Sigmoid colon (tissue), 7 donors: ENCODE measurements at places on chromosomes 11 and 22. TPM values are rescaled to one million over a fixed set of nuclear protein-coding genes. Genes with fewer than 3 reads are reported as not detected.

GRCh38 chr11:23961503-23962338, 535.1 kb upstream of the LUZP2 start:
- DNase-seq: no peak
- no peaks in the 10 kb centered on the region for H3K27me3 ChIP-seq
- H3K36me3 ChIP-seq: no peaks in the 10 kb centered on the region
- H3K4me1 ChIP-seq: no peaks in the 10 kb centered on the region

The TMEM86A gene
- polyA plus RNA-seq: 3.0 TPM

The ANKK1 gene
- polyA plus RNA-seq: not detected

The MISFA gene
- 0.44 TPM for polyA plus RNA-seq

DNA sequence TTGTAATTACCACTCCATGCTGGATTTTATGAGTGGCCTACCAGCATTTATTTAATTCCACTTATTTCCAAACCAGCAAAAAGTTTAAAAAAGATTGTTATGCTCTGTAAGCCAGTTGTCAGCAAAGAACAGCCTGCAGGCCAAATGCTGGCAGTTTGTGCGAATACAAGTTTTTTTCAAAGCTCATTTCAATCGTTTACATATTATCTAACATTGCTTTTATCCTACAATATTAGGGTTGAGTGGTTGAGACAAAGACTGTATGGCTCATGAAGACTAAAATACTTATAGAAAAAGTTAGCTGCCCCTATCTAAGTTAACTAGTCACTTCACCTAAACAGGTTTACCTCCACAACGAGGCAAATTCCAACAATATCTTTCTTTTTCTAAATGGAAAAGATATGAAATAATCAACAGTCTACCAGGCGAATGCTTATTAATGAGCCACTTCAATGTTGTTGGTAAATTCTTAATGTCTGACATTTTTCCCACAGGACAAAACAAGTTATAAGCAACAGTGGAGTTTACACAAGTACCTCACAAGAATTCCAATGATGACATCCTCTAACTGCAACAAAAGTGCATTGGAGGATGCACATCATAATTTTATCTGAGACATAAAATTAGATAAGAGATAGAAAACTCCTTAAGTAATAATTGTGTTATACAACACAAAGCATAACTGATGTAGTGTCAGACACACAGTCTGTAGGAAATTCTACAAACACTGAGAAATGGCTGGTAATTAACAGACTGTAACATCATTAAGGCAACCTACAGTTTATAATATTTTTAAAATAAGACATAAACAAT, 35.8 kb upstream of the POU2AF2 start:
- no peak overlapping the region for H3K4me3 ChIP-seq
- no peaks in the 10 kb centered on the region for H3K36me3 ChIP-seq
- H3K27me3 ChIP-seq: no peaks in the 10 kb centered on the region
- H3K4me1 ChIP-seq: no peaks in the 10 kb centered on the region
- H3K27ac ChIP-seq: no peak overlapping the region

DNA sequence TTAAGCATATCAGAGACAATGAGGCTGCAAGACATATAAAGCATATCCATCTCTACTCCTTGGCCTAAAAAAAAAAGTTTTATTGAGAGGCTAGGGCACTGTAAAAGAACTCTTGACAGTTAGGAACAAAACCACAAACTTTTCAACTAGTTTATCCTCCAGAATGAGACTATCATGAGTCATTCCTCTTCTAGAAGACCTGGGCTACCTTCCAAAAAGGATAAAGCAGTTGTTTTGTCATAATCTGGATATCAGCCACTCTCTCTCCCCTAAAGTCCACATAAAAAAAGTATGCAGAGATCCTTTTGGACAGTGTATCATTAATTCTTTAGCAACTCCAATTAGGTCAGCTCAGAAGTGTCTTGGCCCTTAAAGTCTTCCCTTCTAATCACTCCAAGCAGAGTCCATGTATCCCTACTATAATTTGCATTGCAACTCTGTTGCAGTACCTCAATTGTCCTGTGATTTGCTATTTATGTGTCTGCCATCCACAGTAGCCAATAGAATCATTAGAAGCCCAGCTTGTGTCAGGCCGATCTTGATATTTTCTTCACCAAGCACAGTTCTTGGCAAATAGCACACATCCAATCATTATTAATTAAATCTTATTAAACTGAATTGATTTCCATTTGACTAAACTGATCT, 10.4 kb downstream of the OR51T1 start:
- no peaks in the 10 kb centered on the region for H3K4me1 ChIP-seq
- DNase-seq: no peak
- no peaks in the 10 kb centered on the region for H3K36me3 ChIP-seq

- peaks cover 12% of the 10 kb centered on the region for H3K36me3 ChIP-seq
- H3K4me3 ChIP-seq: no peak overlapping the region
- H3K27ac ChIP-seq: no peak overlapping the region
- H3K27me3 ChIP-seq: no peaks in the 10 kb centered on the region
These were observed 26.2 kb downstream of the SHISA8 start for GRCh38 chr22:41888627-41889200.

DNA sequence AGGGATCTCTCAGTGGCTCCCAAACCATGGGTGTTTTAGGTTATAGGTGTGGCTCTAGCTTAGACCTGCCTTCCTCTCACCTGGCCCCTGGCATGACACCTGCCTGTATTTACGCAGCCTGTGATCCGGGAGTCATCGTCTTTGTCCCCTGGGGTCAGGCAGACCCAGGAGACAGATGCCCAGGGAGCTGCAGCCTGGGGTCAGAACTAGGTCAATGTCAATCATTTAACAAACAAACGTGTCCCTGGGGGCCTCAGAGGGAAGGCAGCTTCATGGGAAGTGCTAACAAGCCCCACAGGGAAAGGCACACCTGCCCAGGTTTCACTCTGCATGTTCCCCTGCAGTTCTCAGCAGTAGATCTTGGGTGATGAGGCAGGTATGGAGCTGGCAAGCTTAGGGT, 12.0 kb downstream of the BACE1-AS start:
- DNase-seq: peak; percentile 39
- peaks cover 8% of the 10 kb centered on the region for H3K27me3 ChIP-seq
- no peaks in the 10 kb centered on the region for H3K36me3 ChIP-seq
- peaks cover 8% of the 10 kb centered on the region for H3K4me1 ChIP-seq
- no peak overlapping the region for H3K4me3 ChIP-seq

The HYLS1 gene
- 4.6 TPM for polyA plus RNA-seq

DNA sequence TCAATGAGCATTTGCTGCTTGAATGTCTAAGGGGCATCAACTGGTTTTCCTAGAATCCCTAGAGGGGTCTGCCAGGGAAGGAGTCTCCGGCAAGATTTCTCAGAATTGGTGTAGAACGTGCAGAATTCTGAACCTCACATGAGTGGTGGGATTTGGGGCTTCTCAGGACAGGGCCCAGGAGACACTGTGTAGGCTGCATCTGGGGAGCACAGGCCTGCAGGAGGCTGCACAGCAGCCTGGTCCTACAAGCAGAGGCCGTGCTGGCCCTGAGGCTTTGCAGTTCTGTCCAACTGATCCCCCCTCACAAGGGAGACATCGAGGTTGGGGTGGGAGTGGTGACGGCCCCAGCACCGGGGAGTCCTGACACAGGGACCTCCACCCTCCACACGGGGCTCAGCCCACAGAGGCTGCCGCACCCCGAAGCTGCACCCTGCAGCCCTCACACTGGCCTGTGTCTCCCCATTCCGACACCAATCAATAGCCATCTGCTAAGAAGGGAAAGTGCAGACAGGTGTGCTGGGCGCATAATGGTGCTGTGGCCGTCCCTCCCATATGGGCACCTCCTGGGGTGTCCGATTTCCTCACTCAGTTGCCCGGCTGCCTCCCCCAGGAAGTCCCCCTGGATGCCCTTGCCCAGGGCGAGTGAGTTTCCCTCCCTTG, 688.1 kb downstream of the BRD1 start:
- H3K27ac ChIP-seq: no peak overlapping the region
- H3K4me3 ChIP-seq: no peak overlapping the region
- no peaks in the 10 kb centered on the region for H3K27me3 ChIP-seq

- peak; percentile 92 for DNase-seq
- no peaks in the 10 kb centered on the region for H3K36me3 ChIP-seq
- H3K4me1 ChIP-seq: peaks cover 71% of the 10 kb centered on the region
- no peak overlapping the region for H3K4me3 ChIP-seq
- H3K27me3 ChIP-seq: no peaks in the 10 kb centered on the region
These were observed 29.1 kb downstream of the TSPAN18 start for GRCh38 chr11:44755556-44756523.

GRCh38 chr22:24025475-24025874, 14.4 kb downstream of the CABIN1 start:
- no peak for DNase-seq
- no peak overlapping the region for H3K4me3 ChIP-seq
- H3K4me1 ChIP-seq: peaks cover 5% of the 10 kb centered on the region
- H3K27ac ChIP-seq: no peak overlapping the region
- no peaks in the 10 kb centered on the region for H3K36me3 ChIP-seq
- no peaks in the 10 kb centered on the region for H3K27me3 ChIP-seq

DNA sequence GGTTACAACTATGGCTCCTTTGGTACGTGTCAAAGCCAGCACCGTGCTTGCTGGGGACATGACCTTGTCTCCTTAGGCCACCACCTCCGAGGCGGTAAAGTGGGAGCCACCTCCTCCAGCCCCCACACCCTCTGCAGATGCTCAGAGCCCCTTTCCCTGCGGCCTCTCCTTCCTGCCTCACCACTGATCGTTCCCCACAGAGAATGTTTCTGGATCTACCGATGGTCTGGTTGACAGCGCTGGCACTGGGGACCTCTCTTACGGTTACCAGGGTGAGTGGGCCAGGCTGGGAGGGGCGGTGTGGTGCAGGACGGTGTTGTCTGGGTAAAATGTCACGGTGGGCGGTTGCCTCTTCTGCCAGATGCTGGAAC, 8.9 kb downstream of the SIDT2 start:
- H3K27me3 ChIP-seq: no peaks in the 10 kb centered on the region
- DNase-seq: peak; percentile 53
- peaks cover 47% of the 10 kb centered on the region for H3K36me3 ChIP-seq
- H3K4me3 ChIP-seq: no peak overlapping the region

The HEPN1 gene
- 0.04 TPM for polyA plus RNA-seq

The GTPBP1 gene
- 21.0 TPM for polyA plus RNA-seq

- no peaks in the 10 kb centered on the region for H3K36me3 ChIP-seq
- no peak overlapping the region for H3K27ac ChIP-seq
- H3K4me1 ChIP-seq: no peaks in the 10 kb centered on the region
- no peak overlapping the region for H3K4me3 ChIP-seq
These were observed 13.5 kb upstream of the MIEF1 start for GRCh38 chr22:39488563-39489083.

- DNase-seq: no peak
- no peaks in the 10 kb centered on the region for H3K36me3 ChIP-seq
- peaks cover 12% of the 10 kb centered on the region for H3K4me1 ChIP-seq
These were observed 117.0 kb downstream of the FANCF start for GRCh38 chr11:22508665-22509064.

The LRRC74B gene
- under 0.01 TPM for polyA plus RNA-seq

DNA sequence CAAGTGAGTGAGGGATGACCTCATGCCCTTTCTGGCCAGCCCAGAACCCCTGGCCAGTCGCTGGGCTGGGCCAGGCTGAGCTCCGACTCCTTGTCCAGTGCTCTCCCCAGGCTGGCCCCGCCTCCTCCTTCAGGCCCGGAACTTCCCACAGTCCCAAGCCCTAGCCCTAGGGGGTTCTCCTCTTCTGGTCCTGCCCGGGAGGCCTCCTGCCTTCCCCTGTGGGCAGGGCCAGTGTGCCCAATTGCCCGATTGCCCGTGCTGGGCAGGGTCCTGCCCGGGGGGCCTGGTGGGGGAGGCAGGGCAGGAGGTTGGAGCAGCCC, 4.2 kb downstream of the TCIRG1 start:
- peaks cover 41% of the 10 kb centered on the region for H3K4me1 ChIP-seq
- H3K36me3 ChIP-seq: peaks cover 42% of the 10 kb centered on the region
- no peak overlapping the region for H3K4me3 ChIP-seq
- peak overlapping the region; percentile 28 for H3K27ac ChIP-seq

DNA sequence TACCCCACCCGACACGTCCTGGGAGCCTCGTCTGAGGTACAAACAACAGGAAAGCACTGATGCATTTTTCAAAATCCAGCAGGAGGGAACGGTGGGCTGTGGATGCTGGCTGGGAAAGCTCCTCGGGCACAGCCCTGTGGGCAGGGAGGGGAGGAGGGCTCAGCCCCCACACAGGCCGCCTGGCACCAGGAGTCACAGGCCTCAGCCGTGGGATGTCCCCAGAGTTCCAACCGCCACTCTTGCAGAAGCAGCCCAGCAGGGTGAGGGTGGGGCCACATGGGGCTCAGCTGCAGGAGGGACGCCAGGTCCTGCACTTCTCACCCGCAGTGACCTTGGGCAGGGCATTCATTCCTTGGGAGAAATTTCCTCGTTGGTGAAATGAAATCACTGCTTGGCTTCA, 274.6 kb downstream of the BRD1 start:
- H3K36me3 ChIP-seq: no peaks in the 10 kb centered on the region
- H3K27ac ChIP-seq: no peak overlapping the region
- H3K4me1 ChIP-seq: no peaks in the 10 kb centered on the region
- peaks cover 4% of the 10 kb centered on the region for H3K27me3 ChIP-seq

The PAMR1 gene
- 6.6 TPM for polyA plus RNA-seq

- H3K4me1 ChIP-seq: no peaks in the 10 kb centered on the region
- H3K4me3 ChIP-seq: no peak overlapping the region
- H3K27ac ChIP-seq: no peak overlapping the region
- H3K27me3 ChIP-seq: no peaks in the 10 kb centered on the region
These were observed 262.1 kb downstream of the KIRREL3 start for GRCh38 chr11:126738295-126739031.

The OR51E2 gene
- polyA plus RNA-seq: 0.63 TPM

The SERPIND1 gene
- polyA plus RNA-seq: 0.04 TPM
